ENCODE measurements at places on chromosomes 4 and X.
A peak's percentile ranks its signal among the peaks of the same experiment; 100 is the strongest.

DNA sequence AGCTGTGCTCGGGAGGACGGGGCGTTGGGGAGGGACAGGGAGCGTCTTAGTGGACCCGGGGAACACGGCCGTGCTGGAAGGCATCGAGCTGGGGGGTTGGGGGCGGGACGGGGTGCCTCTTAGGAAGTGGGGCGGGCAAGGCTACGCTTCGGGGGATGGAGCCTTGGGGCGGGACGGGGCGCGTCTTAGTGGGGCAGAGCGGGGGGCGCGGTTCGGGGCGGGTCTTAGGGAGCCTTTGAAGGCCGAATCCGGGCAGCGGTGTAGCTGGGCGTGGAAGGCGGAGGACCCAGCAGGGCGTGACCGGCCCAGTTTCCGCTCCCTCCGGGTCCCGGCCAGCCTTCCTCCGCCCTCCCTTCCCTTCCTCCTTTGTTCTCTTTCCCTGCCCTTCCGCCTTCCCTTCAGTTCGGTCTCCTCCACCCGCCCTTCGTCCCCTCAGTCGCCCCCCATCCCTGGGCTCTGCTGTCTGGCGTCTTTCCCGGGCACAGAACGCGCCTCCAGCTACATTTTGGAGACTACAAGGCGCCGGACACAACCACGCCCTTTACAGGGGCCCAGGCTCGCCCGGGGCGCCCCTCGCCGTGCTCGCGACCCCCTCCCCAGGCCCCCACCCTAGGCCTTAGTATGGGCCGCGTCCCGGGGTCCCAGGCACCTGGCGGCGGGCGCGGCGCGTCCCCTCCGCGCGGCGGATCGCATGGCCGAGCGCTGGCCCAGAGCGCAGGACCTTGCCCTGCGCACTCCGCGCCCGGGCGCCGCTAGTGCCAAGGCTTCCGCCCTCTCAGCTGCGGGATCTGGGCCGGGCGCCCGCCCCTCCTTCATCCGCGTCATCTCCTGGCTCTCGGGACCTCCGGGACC is at the start of gene ARSD:
TSS of gene ARSD (minus strand) at position 757 of the 852 bp plus-strand sequence. CDS start at position 693, 64 bp downstream.
- peak; percentile 68 for DNase-seq

- no peak for DNase-seq
These were observed 41.9 kb upstream of the GAB1 start for GRCh38 chr4:143294710-143295275.

- DNase-seq: no peak
These were observed 270.6 kb downstream of the NR3C2 start for GRCh38 chr4:148171596-148171995.

DNA sequence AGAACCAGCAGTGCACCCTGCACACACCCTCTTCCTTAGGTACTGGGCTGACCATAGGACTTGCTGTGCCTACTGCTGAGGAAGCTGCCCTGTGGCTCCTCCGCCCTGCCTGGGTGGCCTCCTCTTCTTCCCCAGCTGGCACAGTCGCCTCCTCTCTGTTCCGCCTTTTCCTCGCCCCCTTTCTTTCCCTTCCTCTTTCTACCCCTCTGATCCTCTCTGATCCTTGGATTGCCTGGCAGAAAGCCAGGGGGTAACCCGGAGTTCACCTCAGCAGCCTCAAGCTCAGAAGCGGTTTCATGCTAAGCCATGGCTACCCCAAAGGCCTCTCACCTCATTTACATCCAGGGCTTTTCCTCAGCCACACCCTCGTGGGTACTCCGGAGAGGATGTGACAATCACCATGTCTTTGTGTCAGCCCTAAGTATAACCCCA is 136.2 kb downstream of the SMIM20 start:
- DNase-seq: no peak

GRCh38 chr4:10977534-10977933 is 293.0 kb upstream of the CLNK start:
- DNase-seq: no peak

DNA sequence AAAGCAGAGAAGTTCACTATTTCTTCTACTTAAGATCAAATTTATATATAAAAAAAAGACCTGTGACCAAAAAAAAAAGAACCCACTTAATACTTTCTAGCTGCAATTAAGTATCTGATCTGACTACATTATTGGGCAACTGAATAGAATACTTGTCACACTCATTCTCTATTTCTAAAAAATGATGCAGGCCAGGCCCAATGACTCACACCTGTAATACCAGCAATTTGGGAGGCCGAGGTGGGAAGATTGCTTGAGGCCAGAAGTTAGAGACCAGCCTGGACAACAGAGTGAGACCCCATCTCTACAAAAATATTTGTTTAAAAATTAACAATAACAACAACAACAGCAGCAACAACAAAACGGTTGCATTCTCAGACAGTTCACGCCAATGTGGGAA is 108.8 kb upstream of the BMP2K start:
- no peak for DNase-seq

- DNase-seq: no peak
These were observed 108.5 kb downstream of the ZNF330 start for GRCh38 chr4:141329174-141329569.

DNA sequence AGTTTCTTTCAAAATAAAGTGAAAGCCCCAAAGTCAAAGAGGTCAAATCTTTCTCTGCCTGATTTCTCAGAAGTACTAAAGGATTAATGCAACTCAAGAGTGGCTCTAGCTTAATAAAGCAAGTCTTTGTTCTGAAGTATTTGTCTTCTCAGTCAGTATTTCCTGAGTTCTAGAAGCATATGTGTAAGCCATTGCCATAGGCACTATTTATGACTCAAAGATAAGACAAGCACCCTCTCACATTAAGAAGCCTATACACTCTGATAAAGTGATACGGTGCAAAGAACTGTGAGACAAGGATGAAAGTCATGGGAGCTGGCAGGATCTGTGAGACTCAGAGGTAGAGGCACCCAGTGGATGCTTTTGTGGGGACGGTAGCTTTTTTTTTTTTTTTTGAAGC is 60.9 kb downstream of the AASDH start:
- DNase-seq: no peak

- DNase-seq: no peak
These were observed 8.2 kb upstream of the PWWP3B start for GRCh38 chrX:106159861-106160282.

DNA sequence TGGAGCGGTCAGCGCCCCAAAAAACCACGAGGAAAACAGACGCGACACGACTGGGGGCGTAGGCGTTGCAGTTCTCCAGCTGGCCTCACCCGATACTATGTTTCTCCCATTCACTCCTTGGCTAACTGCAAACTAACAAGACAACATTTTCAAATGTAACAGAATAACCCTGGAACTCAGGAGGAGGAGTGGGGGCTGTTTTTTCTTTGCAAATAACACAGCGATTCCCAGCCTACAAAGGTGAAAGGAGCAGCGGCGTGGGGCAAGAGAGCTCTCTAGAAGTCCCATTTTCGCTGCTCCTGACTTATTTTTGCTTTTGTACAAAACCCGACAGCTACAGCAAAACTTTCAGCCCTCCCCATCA is 1.6 kb downstream of the SOX3 start:
- DNase-seq: no peak

GRCh38 chrX:15384304-15384703 is at the start of gene VEGFD:
Gene VEGFD (minus strand): TSS chrX:15384413. CDS start chrX:15383946, 467 bp downstream.
- no peak for DNase-seq

DNA sequence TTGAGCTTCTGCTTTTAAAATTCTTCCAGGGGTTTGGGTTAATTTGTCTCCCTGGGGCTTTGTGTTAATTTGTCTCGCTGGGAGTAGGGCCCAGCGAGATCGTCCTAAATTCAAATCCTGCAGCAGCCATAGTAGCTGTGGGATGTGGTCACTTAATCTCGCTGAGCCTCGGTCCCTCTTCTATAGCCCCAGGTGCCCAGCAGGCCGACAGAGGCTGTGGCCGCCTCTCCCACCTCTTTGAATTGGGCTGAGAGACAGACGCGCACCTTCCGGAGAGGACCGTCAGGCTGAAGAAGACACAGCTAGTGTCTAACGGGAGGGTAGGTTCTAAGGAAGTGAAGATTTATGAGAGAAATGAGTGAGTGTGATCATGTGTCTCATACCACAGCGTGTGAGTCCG is 15.7 kb upstream of the WFS1 start:
- no peak for DNase-seq

DNA sequence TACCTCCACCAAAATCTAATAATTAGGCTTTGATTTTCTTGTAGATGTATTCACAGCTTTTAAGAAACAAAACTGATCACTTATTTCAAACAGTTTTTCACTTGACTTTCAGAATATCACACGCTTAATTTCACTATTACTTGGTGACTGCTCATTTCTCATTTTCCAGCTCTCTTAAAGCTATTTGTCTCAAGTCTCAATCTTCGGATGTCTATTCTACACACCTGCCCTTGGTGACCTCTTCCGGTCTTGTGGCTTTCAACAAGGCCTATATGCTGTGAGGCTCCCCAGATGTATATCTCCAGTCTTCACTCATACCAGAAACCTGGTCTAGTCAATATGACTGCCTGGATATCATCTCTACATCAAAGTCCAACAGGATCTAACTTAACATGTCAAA is 34.9 kb upstream of the ANXA10 start:
- DNase-seq: no peak

- DNase-seq: no peak
These were observed 49.5 kb downstream of the CD99L2 start for GRCh38 chrX:150848914-150849365.

- no peak for DNase-seq
These were observed 291.8 kb downstream of the IDS start for GRCh38 chrX:149213264-149213663.

GRCh38 chr4:89123451-89123851 is 12.1 kb downstream of the TIGD2 start:
- no peak for DNase-seq

DNA sequence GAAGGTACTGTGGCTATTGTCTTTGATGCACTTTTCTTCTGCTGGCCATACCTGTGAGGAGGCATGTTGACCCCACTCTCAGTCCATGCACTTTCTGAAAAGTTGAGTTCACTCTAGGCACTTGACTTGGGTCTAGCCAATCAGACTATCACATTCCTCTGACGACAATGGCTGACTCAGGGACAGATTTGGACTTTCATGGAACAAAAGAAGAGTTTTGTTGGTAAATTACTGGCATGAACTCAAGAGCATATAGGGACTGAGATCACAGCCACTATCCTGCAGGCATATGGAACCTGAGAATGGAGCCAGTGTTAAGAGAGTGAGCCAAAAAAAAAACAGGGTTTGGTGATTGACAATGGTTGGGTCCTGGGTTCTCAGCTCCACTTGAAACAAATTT is 24.6 kb upstream of the CXCL6 start:
- DNase-seq: no peak

DNA sequence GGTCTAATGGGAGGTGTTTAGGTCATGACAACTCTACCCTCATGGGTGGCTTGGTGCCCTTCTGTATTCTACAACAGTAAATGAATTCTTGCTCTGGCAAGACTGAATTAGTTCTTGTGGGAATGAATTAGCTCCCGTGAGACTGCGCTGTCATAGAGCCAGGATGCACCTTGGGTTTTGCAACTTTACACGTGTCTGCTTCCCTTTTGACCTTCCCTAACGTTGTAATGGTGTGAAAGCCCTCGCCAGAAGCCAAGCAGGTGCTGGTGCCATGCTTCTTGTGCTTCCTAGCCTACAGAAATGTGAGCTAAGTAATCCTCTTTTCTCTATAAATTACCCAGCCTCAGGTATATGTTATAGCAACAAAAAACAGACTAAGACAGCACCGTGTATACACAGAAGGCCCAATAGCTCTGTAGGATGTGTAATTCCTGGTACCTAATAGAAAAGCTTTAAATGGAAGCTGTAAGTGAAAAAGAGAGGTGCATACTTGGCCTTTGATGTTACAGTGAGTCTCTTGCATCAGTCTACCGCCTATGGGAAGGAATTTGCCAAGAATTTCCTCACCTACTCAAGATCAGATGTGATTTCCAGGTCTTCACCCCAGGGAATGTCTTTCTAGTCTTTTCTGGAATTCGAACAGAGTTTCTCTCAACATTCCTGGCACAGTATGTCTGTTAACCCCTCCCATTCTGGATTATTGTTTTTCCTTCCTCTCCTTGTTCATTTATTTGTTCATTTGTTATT is 3.2 kb upstream of the ENPEP start:
- no peak for DNase-seq

- DNase-seq: no peak
These were observed 662.0 kb upstream of the CPEB2 start for GRCh38 chr4:14340321-14340720.

DNA sequence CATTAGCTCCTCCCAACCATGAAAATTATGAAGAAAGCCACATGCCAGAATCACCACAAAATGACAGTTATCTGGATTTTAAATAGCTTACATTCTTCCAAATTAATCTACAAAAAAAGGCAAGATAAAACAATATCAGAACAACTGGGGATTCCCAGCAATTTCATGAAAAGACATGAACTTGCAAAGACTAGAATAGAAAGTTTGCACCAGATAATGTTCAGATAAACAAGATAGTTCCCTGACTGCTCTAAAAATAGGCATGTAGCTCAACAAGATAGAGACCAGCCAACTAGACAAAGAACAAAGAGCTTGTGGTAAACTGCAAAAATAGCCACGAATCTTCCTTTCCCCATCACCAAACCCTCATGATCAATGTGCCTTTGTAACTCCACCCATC is 30.3 kb upstream of the DDX53 start:
- DNase-seq: no peak

- no peak for DNase-seq
These were observed 320.1 kb upstream of the NDST4 start for GRCh38 chr4:115433491-115433890.

DNA sequence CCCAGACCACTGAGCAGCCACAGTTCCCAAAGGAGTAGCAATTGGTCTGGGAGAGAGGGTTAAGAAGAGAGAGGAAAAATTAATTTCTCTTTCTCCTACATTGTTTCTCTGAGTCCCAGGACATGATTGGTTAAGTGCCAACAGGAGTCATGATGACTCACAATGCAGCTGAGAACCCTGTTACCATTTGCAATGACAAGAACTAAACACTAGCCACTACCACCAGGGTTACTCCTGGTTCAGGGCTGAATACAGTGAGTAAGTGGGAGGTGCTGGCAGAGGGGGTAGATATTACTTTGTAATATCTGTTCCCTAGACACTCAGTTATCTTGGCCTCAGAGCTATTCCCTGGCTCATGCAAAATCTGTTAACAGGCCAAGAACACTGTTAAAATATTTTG is 18.0 kb downstream of the ETDC start:
- no peak for DNase-seq

- no peak for DNase-seq
These were observed at the start of gene SLC9B2 for GRCh38 chr4:103076747-103077347. Gene SLC9B2 (minus strand): TSS chr4:103076761. CDS start chr4:103067550, 9,211 bp downstream.

- DNase-seq: no peak
These were observed 3.2 kb upstream of the SLC25A14 start for GRCh38 chrX:130336531-130336930.

GRCh38 chrX:40912576-40912975 is 172.7 kb upstream of the USP9X start:
- no peak for DNase-seq

DNA sequence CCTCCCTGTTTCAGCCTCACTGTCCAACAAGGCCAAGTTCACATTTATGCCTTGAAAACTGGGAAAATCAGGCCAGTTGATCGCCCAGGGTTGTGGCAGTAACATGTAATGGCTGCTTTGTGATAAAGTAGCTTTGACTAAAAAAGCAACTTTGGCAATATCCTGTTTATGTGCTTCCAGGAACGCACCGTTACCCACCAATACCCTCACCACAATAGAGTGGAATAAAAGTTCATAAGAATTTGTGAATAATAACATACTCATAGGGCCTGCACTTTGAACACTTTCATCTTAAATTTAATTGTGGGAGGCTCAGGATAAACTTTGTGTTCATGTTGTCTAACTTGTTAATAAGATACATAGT is 80.7 kb upstream of the MAML3 start:
- no peak for DNase-seq
